ENCODE measurements at places on chromosomes 4 and X.

- no peak for DNase-seq
These were observed 62.5 kb downstream of the PAQR3 start for GRCh38 chr4:78876568-78877320.

GRCh38 chr4:182189103-182189878 is 53.9 kb upstream of the TENM3 start:
- no peak for DNase-seq

- no peak for DNase-seq
These were observed 28.8 kb downstream of the PPP2R3B start for GRCh38 chrX:357693-358471.

- DNase-seq: no peak
These were observed 683.8 kb upstream of the PABPC4L start for GRCh38 chr4:134885436-134885835.

GRCh38 chrX:46202733-46203514 is 342.3 kb downstream of the ZNF674 start:
- no peak for DNase-seq

- no peak for DNase-seq
These were observed 12.7 kb downstream of the RASSF6 start for GRCh38 chr4:73607375-73608033.

GRCh38 chrX:72052415-72053090 is 79.2 kb downstream of the RTL5 start:
- no peak for DNase-seq

DNA sequence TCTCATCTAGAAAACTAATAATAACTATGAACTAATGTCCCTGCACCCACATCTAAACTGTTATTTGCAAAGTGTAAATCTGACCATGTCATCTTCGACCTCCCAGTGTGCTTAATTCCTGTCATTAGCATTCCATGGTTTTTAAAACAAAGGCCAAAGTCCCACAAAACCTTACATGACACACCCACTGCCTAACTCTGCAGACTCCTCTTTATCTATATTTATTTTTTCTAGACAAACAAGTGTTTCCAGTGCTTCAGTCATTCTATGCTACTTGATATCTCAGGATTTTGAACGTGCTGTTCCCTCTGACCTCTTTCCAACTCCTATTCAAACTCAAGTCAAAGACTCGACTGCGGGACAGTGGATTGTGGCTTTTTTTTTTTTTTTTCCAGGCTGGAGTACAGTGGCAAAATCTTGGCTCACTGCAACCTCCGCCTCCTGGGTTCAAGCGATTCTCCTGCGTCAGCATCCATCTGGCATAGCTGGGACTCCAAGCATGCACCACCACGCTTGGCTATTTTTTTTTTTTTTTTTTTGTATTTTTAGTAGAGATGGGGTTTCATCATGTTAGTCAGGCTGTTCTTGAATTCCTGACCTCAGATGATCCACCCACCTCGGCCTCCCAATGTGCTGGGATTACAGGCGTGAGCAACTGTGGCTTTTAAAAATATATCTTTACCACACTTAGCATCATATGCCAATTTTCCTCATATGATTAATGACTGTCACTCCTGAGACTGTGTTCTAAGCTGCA is 1511.0 kb downstream of the ARAP2 start:
- no peak for DNase-seq

DNA sequence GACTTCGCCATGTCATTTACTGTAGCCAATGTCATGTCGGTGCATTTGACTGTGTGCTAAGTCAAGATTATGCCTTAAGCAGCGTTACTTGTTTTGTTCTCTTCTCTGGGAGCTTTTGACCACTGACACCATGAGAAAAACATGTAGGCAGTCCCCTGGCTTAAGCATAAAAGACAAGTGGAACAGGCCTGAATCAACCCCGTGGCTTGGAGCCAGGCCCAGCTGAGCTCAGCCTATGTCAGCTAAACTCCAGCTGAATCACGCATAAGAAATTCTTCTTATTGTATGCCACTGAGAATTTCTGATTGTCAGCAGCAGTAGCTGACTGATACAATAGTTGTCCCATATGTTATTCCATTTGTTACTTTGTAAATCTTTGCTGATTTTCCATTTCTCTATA is 261.9 kb downstream of the CBLL2 start:
- no peak for DNase-seq

DNA sequence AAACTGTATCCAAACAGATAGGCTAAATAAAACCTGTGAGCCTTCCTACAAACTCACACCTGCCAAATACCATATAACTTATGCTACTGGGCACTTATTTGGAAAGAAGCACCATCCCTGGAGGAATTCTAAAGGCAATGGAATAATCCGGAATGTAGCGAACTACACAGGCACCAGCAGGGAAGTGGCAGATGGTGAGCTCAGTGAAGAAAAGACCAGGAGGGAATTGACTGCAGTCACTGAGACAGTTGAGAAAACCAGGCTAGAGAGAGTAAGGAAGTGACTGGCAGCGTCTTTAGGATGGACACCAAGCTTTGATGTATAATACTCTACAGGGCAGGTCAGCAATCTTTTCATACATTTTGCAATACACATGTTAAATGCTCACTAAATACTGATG is 16.3 kb downstream of the NDNF start:
- DNase-seq: no peak

GRCh38 chr4:176988226-176988625 is 195.5 kb upstream of the VEGFC start:
- no peak for DNase-seq

- no peak for DNase-seq
These were observed 76.8 kb downstream of the PPP2R2C start for GRCh38 chr4:6395466-6396228.

- no peak for DNase-seq
These were observed 1.5 kb downstream of the TRIM2 start for GRCh38 chr4:153205757-153206156.

Measured in T-helper 1 cell (primary cell).